ENCODE measurements at places on chromosomes 7 and 10. TPM values are rescaled to one million over a fixed set of nuclear protein-coding genes. Genes with fewer than 3 reads are reported as not detected.

The COL13A1 gene
- total RNA-seq = under 0.01 TPM

The PPP1R3C gene
- not detected for total RNA-seq

The HYAL4 gene
- total RNA-seq = not detected

GRCh38 chr10:88901206-88901983 is 21.4 kb downstream of the STAMBPL1 start:
- DNase-seq = peak; percentile 28

The OGDHL gene
- total RNA-seq = 0.27 TPM

DNA sequence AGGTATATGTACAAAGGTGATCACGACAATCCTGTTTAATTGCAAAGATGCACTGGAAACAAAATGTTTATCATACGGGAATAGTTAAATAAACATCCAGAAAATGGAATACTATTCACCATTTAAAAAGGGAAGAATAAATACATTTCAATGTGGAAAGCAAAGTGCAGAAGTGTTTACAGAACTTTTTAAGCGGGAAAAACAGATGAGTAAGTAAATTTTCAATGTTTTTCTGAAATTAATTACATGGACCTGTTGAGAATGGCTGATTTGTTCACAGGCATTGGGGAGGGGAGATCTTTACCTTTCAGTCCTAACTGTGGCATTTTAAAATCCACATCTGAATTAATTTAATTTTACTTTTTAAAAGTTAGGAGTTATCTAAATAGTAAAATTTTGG is 7.1 kb downstream of the MTPN start:
- DNase-seq = no peak

DNA sequence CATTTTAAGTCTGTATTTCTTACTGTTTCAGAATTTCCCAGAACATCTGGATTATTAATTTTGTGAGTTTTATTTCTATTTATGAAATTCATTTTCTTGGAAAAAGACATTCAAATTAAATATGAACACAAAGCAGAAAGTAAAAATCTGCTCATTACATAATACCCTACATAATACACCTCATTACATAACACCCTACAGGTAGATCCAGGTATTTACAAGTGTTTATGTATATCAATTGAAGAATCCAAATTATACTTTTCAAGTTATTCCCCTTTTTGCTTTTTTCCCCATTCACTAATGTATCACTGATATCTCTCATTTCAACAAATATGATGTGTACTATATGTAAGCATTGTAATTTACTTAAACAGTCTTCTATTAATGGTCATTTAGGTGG is 129.1 kb downstream of the USP6NL start:
- no peak for DNase-seq
